Right kidney (tissue), 9 donors: ENCODE measurements at places on chromosomes 16 and 17.
A peak's percentile ranks its signal among the peaks of the same experiment; 100 is the strongest.

DNA sequence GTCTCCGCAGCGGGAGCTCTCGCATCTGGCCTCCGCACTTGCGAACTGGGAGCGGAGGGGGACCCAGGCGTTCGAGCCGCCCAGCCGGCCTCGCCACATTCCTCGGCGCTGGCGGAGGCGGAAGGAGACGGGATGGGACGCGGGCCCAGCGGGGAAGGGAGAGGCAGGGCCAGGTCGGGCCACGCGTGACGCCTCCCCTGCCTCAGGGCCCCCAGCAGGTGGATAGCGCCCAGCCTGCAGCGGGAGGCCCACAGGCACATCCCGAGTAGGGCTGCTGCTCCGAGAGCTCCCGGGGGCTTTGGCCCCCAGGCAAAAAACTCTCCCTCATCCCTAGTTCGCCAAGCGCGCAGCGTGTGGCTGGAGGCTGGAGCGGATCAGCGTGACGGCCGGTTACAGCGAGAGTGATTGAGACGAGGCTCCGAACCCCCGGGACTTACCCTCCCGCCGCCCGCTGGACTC lies 800 bp downstream of the PLEKHH3 start:
- DNase-seq, result peak; percentile 85

DNA sequence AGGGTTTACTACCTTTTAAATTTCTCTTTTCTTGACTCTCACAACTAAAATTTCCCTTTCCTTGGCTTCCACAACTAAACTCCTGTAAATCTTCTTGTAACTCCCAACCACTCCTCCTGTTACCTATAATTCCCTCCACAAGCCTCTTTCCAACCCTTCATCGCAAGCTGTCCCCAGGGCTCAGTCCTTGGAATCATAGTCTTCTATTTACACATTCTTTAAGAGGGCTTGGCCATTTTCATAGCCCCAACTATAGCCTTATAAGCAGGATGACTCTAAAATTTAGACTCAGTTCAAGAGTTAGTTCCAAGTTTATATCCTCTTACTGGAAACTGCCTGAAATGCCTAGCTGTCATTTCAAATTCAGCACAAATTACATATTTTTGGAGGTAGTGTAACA lies 23.9 kb downstream of the GLG1 start:
- DNase-seq, result no peak

DNA sequence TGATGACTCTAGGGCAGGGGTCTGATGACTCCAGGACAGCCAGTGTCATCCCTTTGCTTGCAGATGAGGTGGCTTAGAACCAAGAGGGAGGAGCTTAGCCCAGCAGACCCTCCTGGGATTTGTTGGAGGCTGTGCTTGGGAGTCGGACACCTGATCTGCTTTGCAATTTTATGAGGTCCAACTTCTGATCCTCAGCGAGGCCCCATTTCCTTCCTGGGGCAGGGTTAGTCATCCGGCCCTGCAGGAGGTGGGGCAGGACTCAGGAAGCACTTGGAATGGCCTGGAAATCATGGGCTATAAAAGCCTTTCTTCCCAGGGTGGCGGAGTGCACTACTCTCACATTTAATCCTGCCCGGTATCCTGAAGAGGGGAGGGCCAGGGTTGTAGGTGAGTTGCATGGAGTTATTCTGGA lies 168.5 kb downstream of the MSI2 start:
- no peak for DNase-seq

DNA sequence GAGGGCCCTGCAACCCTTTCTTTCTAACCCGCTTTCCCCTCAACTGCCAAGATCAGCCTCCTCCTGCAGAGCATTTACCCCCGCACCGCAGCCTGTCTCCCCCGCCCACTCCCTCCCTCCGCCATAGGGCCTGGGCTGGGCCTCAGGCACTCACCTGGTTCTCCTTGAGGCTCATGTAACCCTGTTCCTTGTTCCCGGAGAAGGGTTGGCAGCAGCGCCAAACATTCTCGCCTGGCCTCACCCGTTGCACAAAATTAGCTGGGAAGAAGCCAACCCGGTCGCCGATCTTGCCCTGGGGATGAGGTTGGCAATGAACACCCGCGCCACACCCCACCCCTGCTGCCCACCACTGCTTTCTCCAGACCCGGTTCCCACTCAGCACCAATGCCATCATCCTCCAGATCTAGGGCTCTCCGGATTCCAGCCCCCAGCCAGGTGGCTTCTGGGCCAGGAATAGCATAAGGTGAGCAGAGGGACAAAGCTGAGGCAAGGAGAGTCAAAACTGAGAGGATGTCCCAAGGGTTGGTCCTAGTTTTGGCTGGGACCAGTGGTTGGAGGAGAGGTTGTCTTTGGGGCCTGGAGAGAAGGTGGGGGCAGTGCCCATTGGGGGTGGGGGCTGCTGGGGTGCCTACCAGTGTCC lies 12.8 kb downstream of the STAC2 start:
- DNase-seq, result no peak
